Fibroblast of villous mesenchyme (primary cell): ENCODE measurements at places on chromosomes 7 and 10. TPM values are rescaled to one million over a fixed set of nuclear protein-coding genes. Genes with fewer than 3 reads are reported as not detected.

Gene RAB18
- total RNA-seq = 44.1 and 61.7 TPM in 2 replicates

Gene CALML3
- not detected in 2 replicates for total RNA-seq

Gene POM121C
- 9.7 and 10.8 TPM in 2 replicates for total RNA-seq

Gene LRRC61
- 6.8 and 13.0 TPM in 2 replicates for total RNA-seq

Gene NKX1-2
- total RNA-seq = not detected in 2 replicates

Gene SORCS3
- total RNA-seq = not detected in 2 replicates

Gene CCDC146
- 1.3 and 1.7 TPM in 2 replicates for total RNA-seq

Gene PVRIG
- not detected in 2 replicates for total RNA-seq

Gene RBM48
- 5.8 and 9.9 TPM in 2 replicates for total RNA-seq

Gene GRM3
- not detected in 2 replicates for total RNA-seq

Gene SHH
- total RNA-seq = not detected in 2 replicates

Gene PCDH15
- not detected in 2 replicates for total RNA-seq

Gene RELN
- under 0.01 and 0.97 TPM in 2 replicates for total RNA-seq

Gene ASAH2B
- total RNA-seq = 4.2 and 6.5 TPM in 2 replicates

Gene ASB10
- not detected in 2 replicates for total RNA-seq

Gene ERCC6
- total RNA-seq = 16.1 and 35.4 TPM in 2 replicates

Gene NPC1L1
- total RNA-seq = not detected in 2 replicates

Gene NUTM2B
- 0.32 and 0.43 TPM in 2 replicates for total RNA-seq

Gene MEOX2
- total RNA-seq = not detected in 2 replicates

Gene TMEM213
- total RNA-seq = not detected in 2 replicates

Gene PPP1R9A
- under 0.01 TPM in 2 replicates for total RNA-seq

Gene JAKMIP3
- under 0.01 and 0.43 TPM in 2 replicates for total RNA-seq
